ENCODE measurements at places on chromosomes 5 and 9.

DNA sequence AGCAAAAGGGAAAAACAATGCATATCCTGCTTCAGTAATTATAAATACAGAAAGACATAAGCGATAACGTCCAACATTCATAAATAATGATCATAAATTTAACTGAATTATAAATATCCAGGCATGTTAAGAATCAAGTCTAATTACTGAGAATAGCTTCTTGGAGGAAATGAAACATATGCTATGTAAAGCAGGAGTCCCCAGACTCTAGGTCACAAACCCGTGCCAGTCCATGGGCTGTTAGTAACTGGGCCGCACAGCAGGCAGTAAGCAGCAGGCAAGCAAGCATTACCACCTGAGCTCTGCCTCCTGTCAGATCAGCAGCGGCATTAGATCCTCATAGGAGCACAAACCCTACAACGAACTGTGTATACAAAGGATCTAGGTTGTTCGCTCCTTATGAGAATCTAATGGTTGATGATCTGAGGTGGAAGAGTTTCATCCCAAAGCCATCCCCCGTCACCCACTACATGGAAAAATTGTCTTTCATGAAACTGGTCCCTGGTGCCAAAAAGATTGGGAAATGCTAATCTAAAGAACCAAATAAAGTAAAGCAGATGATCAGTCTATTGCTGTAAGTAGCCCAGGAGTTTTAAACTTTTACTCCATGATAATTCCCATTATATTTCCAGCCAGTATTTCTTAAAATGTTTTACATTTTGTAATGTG lies 50.4 kb downstream of the CERT1 start:
- DNase-seq: no peak

- DNase-seq: no peak
Measured at GRCh38 chr5:136814619-136815378, 449.5 kb upstream of the TRPC7 start.

DNA sequence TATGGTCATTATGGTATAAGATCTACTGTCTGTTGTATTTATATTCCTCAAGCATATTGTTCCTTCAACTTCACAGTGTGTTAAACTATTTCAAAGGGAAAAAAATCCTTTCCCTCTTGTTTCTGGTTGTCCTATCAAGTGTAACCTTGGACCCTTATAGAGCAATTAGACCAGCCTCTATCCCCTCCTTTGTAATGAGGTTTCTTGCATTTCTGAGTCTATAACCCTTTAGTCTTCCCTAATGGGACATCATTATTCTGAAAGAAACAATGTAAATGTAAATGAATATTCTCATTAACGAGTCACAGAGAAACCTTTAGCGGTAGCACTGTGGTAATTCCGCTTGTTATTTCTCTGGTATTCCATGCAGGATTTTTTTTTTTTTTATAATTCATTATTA lies 197.3 kb downstream of the CNTLN start:
- DNase-seq: no peak

- DNase-seq: no peak
Measured at GRCh38 chr5:145365464-145365863, 469.7 kb downstream of the PRELID2 start.

GRCh38 chr9:100117316-100117715 lies 18.3 kb downstream of the INVS start:
- DNase-seq: no peak

DNA sequence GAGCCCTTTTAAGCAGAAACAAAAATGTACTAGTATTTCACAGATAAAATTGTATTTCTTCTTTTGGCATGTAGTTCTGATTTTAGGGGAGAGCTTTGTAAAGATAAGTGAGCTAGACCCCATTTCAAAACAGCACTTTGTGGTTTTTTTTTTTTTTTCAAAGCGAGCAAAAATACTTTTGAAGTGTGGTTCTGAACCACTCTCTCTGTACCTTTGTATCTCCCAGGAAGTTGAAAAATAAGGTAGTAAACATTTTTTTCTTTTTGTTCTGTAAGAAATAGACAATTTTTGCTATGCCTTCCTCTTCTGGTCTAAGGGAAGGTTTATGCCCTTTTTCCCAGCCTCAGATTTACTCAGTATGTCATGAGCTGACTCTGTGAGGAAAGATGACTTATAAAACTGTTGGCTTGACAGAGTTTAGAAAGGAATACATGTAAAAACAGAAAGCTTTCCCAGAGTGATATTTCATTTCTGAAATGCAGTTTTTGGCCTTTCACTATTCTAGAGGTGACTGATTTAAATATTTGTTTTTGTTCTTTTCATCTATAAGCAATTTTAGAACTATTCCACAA lies 12.5 kb downstream of the ERCC6L2 start:
- DNase-seq: no peak

DNA sequence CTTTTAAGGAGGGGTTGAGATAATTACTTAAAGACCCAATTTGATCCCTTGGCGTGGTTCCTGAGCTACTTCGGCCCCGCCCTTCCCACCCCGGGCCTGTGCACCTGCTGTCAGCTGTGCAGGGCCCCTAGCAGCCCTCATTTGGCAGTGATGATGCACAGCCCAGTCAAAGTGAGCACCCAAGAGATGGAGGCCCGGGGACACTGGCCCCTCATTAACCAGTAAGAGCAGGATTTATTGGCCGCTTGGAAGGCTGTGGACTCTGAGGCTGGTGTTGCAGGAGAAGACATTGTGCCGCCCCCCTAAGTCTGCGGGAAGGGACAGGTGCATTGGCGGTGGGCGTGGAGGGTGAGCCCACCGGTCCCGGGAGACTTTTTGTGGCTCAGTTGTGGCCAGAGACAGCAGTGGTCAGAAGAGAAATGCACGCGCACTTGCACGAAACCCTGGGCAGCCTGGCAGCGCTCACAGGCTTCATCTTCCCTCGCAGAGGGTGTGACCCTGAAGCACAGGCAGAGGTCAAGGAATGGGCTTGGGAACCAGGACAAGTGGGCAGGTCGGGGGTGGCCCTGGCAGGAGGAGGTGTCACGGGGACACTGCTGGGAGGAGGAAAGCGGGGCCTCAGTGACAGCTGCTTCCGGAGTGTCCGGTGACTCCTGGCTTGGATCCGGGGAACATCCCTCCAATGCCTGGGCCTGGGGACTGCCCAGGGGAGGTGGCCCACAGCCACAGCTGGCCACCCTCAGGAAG lies 74.0 kb upstream of the RXRA start:
- DNase-seq: no peak

DNA sequence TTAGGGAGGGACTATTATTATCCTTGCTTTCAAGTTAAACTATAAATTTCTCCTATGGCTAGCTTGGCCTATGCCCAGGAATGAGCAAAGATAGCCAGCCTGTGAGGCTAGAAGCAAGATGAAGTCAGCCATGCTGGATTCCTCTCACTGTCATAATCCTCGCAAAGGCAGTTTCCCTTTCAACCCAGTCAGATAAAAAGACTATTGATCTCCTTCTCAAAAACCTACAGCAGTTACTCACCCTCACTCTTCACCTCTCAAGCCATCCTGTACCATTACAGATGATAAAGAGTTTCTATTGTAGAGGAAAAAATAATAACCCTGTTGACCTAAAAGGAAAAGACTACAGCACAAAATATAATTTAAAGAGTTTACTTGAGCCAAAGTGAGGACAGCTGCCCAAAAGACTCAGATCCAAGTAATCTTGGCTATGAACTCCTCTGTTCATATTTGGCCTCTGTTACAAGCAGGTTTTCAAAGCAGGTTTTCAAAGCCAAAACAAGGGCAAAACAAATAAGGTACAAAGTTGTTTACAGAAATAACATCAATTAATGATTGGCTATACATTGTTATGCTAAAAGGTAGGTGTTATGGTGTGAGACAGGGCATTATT lies 41.7 kb downstream of the KCNV2 start:
- DNase-seq: no peak

Measured in CD8-positive, alpha-beta T cell (primary cell).